NCI-H526 (cell line): ENCODE measurements at places on chromosomes 4 and X.

DNA sequence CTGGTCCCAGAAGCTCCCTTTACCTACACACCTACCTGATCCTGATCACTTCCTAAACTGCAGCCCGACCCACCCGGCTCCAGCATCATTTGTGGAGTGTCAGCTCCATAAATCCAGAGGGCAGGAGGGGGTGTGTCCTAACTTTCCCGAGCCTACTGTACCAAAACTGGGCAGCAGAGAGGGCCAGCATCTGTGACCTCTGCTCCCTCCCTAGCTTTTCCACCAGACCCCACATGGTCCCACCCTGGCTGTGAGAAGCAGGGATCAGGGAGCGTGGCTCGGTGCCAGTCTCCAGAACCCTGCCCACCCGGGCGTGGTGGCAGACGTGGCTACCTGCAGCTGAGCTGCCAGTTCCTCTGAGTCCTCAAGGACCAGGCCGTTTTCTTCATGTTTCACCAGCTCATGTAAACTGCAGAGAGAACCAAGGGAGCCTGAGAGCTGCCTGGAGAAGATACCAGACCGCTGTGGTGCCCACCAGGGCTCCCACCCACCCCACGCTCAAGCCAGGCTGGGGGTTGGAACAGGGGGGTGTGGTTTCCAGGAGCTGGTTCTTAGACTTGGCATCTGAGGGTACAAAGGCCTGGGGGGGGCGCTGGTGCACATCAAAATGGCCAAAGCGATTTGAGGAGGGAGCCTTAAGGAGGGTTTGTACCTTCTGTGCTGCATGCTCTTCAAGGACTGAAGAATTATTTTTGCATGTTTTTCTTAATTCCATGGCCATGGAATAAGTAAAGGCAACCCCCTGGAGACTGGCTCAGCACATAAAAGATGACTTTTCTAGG, 76.7 kb upstream of the DRD5 start:
- DNase-seq, result no peak

DNA sequence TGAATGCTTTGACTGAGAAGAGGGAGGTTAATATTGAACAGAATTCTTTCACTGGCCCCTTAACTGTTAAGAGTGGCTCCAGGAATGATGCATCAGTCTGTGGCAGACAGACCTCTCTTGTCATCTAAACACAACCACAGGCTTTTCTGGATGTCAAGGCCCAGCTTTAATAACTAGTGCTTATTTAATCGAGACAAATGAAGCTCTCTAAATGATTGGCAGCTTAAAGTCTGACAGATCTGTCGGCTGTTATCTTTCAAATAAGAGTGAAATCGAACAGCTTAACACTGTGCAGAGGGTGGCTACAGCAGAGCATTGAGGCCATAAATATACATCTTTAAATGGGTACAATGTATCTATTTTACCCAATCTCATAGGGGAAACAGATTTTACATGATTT, 500.8 kb upstream of the PABPC4L start:
- DNase-seq, result no peak

DNA sequence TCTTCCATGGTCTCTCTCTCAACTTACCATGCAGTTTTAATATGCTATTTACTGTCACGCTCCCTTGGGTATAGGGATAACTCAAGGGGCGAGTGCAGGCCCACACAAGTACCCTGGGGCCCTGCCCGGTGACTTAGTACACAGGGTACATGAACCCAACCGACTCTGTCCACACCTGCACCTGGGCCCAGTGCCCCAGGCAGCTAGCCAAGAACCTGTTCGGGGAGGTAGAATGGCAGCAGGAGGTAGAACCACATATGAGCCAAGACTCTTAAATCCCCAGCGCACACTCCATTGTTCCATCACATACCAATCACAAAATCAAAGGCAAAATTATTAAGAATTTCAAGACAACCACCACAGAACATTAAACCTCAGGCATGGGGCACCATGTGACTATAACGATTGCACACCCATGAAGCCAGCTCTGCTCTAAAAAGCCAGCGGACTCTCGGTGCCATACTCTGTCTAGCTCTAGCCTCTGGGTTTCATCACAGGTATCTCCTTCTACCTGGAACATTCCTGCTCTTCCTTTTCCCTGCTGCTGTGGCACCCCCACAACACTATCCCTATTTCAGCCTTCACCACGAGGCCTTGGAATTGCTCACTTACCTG, 14.6 kb downstream of the PHF8 start:
- peak; percentile 66 for DNase-seq

- DNase-seq, result no peak
Observed at GRCh38 chr4:7585768-7586167, 151.0 kb upstream of the PSAPL1 start.

DNA sequence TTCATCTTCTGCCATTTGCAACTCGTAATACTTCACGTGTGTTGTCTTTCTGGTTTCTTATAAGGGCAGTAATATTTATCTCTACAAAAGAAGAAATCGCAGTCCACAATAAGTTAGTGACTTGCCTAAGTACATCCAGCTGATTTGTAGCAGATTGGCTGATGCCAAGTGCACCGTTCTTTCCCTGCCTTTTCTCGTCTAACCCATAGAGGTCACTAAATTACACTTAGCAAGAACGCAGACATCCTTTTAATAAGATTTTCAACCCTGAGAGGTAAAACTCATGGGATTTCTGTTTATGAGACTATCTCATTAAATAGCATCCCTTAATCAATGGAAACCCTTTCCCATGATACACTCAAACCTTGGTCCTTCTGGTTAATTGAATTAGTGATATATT, 408.6 kb upstream of the ACTRT1 start:
- peak; percentile 4 for DNase-seq

GRCh38 chrX:22135994-22136684, 104.0 kb downstream of the PHEX start:
- peak; percentile 53 for DNase-seq

DNA sequence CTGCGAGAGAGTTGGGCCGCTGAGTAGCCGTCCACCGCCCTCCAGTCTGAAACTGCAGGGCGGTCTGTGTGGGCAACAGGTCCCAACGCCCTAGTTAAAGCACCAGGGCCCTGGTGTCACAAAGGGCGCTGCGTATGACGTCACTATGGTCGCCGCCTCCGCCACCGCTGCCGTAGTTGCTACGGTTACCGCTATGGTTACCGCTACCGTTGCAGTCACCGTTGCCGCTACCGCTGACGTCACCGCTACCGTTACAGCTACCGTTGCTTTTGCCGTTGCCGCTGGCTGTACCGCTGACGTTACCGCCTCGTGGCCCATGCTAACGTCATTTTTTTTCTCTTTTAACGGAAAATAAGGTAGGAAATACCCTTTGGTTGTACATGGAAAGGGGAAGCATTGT, at the start of gene PPP1R2C:
Gene PPP1R2C (minus strand): TSS at position 68 of the 400 bp plus-strand sequence. CDS start 84 bp downstream, outside the sequence.
- DNase-seq, result no peak

DNA sequence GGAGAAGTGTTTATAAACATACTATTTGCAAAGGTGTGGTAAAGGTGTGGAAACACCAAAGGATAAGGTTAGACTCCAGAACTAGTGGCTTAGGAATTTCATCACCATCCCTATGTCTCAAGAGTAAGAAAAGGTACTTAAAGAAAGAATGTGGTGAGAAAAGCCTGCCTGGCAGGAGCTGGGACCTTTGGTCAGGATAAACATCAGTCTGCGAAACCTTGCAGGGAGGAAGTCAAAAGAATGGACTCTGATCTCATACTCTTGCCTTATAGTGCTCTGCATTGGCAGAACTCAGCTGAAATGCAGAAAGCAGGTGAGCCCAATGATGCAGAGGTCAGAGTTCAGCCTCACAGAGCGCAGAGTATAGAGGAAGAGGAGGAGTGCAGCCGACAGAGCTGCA, 97.2 kb upstream of the NR3C2 start:
- DNase-seq, result no peak

DNA sequence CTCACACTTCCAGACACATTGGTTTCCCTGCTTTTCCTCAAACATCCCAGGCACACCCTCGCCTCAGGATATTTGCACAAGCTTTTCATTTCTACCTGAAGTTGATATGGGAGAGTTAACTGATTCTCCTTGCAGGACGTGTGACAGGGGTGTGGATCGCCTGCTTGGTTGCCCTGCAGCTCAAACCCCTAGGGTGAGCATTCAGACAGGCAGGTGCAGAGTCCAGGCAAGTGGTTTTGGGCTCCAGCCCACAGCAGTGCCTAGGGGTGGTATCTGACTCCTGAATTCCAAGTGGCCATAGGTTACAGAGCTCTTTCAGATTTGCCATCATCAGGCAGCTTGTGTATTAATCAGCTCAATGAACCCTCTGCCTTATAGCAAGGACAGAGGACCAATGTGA, 1104.2 kb upstream of the IGFBP7 start:
- DNase-seq, result no peak

DNA sequence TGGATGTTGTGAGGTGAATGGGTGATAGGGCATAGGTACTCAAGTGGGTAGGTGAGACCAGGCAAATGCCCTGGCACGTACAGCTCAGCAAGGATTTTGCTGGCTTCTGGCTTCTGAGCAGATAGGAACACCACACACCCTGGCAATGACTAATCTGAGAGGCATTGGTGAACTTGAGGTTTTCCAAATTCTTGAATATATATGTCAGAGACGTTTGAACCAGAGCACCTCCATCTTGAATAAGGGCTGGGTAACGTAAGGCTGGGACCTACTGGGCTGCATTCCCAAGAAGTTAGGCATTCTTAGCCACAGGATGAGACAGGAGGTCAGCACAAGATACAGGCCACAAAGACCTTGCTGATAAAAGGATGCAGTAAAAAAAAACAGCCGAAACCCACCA, 204.5 kb downstream of the NLGN4X start:
- no peak for DNase-seq

GRCh38 chrX:40096395-40097091, 1.2 kb downstream of the BCOR start:
- DNase-seq, result no peak

DNA sequence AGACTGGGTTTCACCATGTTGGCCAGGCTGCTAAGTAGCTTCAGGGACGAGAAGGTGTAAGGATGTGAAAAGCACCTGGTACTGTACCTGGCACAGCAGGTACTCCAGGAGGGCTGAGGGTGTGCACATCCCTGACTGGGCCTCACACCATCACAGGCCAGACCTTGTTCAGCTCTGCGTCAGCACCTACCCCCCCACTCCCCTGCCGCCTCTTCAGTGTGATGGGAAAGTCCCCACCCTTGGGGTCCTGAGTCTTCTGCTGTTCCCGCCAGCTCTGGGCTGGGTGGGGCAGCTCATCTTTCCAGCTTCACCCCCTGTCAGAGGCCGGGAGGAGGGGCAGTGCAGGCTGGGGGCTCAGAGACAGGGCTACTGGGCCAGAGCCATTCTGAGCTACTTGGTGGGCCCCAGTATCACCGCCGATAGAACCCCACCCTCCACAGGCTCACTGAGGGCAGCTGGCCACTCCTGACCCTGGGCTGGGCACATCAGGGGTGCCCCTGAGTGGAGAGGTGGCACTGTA, 6.7 kb upstream of the SH3BP2 start:
- DNase-seq, result no peak

GRCh38 chr4:27090406-27090805, 229.8 kb downstream of the STIM2 start:
- no peak for DNase-seq

DNA sequence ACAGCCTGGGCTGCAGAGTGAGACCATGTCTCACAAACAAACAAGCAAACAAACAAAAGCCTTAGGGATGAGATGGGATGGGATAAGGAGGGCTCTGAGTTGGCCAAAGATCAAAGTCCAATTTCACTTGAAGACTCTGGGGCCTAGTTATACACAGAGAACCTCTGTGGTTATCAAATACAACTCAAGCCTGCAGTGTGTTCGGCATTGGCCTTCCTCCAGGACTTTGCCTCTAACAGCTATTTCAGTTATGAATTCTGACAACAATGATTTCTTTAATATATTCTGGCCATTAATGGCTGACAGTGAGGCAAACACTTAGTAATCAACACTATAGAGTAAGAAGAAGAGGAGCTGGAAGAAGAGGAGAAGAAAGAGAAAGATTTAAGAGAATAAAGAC, 171.1 kb downstream of the PDGFRA start:
- DNase-seq, result no peak

- DNase-seq, result no peak
Observed at GRCh38 chr4:148044089-148044911, 312.4 kb downstream of the ARHGAP10 start.

GRCh38 chr4:146178126-146178525, 2.6 kb downstream of the LSM6 start:
- no peak for DNase-seq

DNA sequence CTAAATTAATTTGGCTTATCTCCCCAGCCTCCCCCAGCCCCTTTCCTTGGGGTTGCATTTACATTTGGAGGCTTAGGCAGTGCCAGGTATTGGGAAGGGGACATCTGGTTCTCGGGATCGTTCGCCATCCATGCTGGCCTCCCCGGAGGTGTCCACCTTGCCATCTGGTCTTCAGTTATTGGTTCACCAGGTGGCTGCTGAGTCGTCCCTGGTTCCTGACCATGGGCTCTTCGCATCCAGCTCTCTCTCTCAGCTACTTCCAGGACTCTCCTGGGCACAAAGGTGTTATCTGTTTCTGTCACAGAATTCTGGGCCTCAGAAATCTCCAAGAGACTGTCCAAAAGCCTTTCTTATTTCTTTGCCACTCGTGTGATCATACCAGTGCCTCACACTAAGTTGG, 75.4 kb upstream of the SCOC start:
- no peak for DNase-seq

DNA sequence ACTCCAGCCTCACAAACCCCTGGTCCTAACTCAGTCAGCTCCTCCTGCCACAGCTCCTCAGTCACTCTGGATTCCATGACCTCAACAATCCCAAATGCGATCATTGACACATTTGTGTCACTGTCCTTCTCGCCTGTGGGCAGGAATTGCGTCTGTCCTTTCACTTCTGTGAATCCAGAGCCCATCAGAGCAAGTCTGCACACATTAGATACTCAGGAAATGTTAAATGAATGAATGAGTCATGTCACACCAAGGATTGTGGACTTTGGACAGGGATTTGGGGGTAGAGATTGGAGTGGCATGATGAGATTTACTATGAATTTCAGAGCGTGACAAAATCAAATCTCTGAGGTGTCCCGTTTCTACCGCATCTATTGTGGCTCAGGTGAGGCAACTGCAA, 11.8 kb upstream of the CLDN24 start:
- no peak for DNase-seq

- no peak for DNase-seq
Observed at GRCh38 chrX:41389311-41389888, 55.4 kb downstream of the DDX3X start.

GRCh38 chrX:31819455-31819854, 747.6 kb upstream of the FTHL17 start:
- no peak for DNase-seq

- DNase-seq, result no peak
Observed at GRCh38 chr4:16386711-16387320, 160.5 kb upstream of the TAPT1 start.

DNA sequence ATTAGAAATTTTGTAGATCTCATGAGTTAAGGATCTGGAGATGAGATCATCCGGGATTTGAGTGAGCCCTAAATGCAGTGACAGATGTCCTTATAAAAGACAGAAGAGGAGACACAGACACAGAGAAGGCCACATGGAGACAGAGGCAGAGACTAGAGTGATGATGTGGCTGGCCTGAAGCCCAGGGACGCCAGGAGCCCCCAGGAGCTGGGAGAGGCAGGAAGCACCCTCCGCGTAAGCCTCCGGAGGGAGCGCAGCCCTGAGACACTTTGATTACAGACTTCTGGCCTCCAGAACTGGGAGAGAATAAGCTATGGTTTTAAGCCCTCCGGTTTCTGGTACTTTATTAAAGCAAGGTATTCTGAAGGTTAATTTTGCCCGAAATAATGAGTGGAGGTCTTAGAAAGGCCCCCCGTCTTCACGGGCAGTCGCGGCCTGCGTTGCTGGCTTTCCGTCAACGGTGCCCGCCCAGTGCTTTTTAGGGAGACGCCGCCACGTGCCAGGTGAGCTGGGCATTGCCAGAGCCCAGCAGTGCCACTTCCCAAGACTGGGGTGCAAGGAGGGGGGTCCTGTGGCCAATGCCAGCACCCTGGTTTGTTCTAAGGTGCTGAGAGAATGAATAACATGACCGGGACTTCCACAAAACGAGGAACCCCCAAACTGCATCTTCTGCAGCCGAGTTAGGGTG, 8.1 kb downstream of the DHRSX start:
- DNase-seq, result no peak
